ENCODE measurements at places on chromosomes 5 and 9.

DNA sequence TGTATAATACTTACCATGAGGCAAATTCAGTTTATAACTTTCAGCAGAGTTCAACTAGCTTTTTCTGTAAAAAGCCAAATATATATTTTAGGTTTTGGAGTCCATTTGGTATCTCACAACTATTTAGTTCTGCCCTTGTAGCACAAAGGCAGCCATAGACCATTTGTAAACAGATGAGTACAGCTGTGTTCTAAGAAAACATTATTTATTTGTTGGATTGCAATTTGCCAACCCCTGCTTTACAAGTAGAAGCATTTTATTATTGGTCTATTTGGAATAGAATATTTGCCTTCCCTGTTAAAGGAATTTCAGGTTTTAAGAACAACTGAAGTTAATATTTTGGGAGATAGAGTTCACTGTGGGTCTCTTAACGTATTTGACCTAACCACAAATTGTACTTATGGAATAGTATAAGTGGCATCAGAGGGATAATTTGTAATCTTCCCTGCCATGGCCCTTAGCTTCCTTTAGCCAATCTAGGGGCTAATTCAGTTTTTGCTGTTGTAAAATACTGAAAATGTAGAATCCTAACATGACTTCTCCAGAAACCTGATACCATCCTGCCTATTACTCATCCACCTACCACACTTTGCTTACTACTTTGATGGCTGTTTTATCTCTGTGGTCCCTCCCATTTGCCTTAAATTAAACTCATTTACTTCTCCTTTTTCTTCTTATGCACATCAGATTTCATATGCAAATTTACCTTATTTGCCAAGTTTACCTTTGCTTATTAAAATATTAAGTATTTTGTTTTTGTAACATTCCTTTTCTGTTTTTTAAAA, 109.2 kb downstream of the DMXL1 start:
- H3K27ac ChIP-seq: no peak overlapping the region
- H3K4me3 ChIP-seq: no peak overlapping the region

GRCh38 chr5:63233911-63234310, 655.3 kb downstream of the LRRC70 start:
- H3K4me3 ChIP-seq: no peak overlapping the region
- H3K27ac ChIP-seq: no peak overlapping the region
- no peak for DNase-seq
- no peaks in the 10 kb centered on the region for H3K27me3 ChIP-seq
- H3K36me3 ChIP-seq: no peaks in the 10 kb centered on the region

GRCh38 chr5:40224421-40224820, 455.3 kb upstream of the PTGER4 start:
- peak overlapping the region; percentile 82 for H3K27ac ChIP-seq
- peaks cover 2% of the 10 kb centered on the region for H3K36me3 ChIP-seq
- peaks cover 51% of the 10 kb centered on the region for H3K4me1 ChIP-seq
- DNase-seq: no peak
- H3K27me3 ChIP-seq: no peaks in the 10 kb centered on the region

DNA sequence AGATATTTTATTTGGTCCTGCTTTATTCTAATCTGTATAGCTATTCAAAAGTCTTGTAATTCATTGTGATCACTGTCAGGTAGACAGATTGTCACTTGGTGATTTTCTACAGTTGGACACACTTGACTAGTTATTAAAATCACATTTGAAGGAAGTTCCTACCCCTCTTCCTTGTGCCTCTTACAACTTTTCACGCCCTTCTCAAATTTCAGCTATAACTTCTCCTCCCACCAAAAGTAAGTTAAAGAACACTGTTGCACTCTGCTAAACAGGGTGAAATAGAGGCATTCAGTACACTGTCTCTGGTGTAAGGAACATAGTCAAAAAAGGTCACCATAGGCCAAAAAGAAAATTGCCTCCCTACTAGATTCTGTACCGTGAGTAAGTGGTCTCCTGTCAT, 142.1 kb upstream of the POU5F2 start:
- H3K27ac ChIP-seq: no peak overlapping the region
- H3K27me3 ChIP-seq: no peaks in the 10 kb centered on the region
- H3K4me1 ChIP-seq: peaks cover 22% of the 10 kb centered on the region
- no peak for DNase-seq

DNA sequence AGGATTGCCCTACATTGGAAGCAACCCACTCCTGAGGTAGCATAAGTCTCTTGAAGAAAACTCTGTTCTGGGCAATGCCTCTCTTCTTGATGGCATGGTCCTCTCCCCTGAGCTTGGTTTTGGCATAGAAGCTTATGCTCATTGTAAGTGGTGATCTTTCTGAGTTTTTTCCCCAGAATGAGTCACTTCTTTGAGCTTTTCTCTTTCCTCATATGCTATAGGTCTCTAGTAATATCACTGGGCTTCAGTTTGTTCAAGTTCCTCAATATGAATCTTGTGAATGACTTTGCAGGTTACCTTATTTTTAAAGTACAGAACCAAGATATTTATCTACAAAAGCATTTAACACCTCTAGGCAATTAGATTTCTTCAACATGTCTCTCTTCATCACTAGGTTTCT, 76.5 kb upstream of the ATG10 start:
- no peak overlapping the region for H3K4me3 ChIP-seq
- H3K27ac ChIP-seq: no peak overlapping the region

DNA sequence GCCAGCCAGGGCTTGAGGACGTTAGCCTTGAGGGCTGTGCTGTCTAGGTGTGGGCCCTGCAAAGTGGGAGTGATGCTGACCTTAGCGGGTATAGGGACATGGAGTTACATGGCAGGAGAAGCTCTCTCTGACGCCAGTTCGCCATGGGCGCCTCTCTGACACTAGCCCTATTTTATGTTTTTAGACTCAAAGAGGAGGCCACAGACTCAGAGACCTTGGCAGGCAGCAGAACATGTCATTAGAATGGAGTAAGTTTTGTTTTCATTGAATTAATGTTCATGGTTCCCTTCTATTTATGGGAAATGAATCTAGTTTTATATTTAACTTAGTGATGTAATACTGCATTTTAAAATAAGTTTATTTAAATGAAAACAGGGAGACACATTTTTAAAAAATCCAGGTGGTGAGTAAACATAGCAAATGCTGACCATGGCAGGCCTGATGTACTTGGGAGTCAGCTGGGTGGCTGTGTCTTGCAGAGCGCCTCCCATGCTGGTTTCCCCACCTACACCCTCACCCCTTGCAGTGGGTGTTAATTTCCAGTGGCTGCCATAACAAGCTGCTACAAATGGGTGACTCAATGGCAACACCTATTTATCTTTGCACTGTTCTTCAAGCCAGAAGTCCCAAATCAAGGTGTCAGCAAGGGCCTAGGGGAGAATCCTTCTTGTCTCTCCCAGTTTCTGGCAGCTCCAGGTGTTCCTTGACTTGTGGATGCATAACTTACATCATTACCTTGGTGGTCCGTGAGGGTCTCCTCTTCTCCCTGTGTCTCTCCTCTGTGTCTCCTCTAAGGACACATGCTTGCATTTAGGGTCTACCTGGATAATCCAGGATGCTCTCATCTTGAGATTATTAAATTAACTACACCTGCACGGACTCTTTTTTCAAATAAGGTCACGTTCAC, 25.6 kb upstream of the GFPT2 start:
- no peaks in the 10 kb centered on the region for H3K27me3 ChIP-seq
- no peak for DNase-seq
- H3K4me1 ChIP-seq: no peaks in the 10 kb centered on the region

DNA sequence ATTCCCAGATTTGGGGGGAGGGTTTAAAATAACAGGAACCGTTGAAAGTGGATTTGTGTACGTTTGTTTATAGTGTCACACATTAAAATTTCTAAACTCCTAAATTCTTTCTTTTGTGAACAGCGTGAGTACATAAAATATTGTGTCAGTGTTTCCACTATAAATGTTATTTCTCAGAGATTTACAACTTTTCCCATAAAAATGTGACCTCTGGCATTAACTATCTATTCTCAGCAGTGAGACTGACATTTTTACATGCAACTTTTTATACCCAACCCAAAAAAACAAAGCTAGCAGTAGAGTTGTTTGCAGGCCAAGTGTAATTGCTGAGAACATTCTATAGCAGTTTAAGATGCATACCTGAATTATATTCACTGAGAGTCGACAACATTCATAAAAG, 757.0 kb upstream of the ADAMTS16 start:
- no peaks in the 10 kb centered on the region for H3K4me1 ChIP-seq
- no peak overlapping the region for H3K27ac ChIP-seq
- H3K36me3 ChIP-seq: no peaks in the 10 kb centered on the region
- peaks cover 1% of the 10 kb centered on the region for H3K27me3 ChIP-seq
- no peak for DNase-seq

DNA sequence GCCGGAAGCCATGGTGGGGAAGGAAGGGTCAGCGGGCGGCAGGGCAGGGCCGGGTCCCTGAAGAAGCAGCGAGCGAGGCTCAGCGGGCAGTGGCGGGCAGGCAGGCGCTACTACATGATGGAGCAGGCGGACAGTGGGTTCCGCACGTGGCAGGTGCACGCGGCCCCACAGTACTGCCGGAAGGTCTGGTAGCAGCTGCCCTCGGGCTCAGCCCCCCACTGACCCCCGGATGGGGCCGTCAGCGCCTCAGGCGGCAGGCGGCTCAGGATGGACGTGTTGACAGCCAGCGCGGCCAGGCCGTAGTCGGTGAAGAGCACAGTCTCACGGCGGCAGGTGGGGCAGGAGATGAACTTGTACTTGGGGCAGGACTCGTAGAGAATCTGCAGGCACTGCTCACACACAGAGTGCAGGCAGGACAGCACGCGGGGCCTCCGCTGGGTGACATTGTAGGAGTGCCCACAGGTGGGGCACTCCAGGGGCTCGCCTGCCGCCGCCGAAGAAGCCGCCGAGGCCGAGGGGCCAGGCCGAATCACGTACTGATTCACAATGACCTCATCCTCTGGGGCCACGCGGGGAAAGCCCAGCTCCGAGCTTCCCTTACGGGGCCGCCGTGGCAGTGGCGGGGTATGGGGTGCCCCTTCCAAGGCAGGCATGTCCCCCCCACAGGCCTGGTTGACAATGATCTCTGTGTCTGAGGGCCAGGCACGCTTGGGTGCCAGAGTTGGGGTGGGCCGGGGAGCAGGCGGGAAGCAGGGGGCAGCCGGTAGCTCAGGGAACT, 1.5 kb downstream of the RNF208 start:
- peaks cover 8% of the 10 kb centered on the region for H3K4me1 ChIP-seq
- peak overlapping the region; percentile 34 for H3K4me3 ChIP-seq
- H3K27me3 ChIP-seq: no peaks in the 10 kb centered on the region
- DNase-seq: no peak

DNA sequence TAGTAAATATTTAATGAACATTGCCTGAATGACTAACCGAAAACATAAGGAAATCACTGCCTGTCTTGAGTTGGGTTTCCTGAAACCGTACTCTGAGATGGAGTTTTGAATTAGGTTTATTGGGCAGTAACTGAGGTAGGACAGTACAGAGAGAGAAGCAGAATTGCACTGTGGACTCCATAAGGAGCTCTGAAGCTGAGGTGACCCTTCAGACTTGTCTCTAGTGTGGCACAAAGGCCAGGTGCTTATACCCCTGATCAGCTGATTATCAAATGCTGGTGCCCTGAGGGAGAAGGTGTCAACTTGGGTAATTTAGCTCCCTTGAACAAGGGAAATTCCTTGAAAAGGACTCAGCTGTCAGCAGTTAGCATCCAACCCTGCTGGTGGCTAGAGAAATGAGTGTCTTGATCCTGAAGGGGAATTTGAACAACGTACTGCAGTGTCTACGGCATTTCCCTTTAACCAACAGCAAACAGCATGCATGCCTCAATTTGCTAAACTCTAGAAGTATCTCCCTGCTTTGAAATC, 135.0 kb upstream of the SMARCA2 start:
- no peaks in the 10 kb centered on the region for H3K36me3 ChIP-seq
- peaks cover 28% of the 10 kb centered on the region for H3K4me1 ChIP-seq
- H3K27me3 ChIP-seq: peaks cover 11% of the 10 kb centered on the region
- H3K27ac ChIP-seq: no peak overlapping the region
- H3K4me3 ChIP-seq: no peak overlapping the region
- peak; percentile 29 for DNase-seq

DNA sequence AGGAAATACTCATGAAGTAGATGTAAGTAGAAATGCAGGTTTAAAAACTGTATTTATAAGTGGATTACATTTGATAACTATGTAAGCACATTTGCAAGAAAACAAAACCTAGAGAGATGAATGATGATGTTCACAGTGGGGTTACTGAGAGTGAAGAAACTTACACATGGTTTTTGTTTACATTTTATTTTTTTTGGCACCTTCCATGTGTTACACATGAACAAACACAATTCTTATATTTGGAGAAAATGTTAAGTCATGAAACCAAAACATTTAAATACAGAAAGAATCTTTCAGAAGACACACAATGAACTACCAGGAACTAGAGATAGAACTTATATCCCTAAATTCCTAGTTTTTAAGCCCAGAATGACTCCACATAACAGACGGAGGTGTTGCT, 51.5 kb upstream of the SPATA31E1 start:
- H3K4me1 ChIP-seq: no peaks in the 10 kb centered on the region
- H3K27me3 ChIP-seq: peaks cover 14% of the 10 kb centered on the region
- no peak for DNase-seq
- no peaks in the 10 kb centered on the region for H3K36me3 ChIP-seq

DNA sequence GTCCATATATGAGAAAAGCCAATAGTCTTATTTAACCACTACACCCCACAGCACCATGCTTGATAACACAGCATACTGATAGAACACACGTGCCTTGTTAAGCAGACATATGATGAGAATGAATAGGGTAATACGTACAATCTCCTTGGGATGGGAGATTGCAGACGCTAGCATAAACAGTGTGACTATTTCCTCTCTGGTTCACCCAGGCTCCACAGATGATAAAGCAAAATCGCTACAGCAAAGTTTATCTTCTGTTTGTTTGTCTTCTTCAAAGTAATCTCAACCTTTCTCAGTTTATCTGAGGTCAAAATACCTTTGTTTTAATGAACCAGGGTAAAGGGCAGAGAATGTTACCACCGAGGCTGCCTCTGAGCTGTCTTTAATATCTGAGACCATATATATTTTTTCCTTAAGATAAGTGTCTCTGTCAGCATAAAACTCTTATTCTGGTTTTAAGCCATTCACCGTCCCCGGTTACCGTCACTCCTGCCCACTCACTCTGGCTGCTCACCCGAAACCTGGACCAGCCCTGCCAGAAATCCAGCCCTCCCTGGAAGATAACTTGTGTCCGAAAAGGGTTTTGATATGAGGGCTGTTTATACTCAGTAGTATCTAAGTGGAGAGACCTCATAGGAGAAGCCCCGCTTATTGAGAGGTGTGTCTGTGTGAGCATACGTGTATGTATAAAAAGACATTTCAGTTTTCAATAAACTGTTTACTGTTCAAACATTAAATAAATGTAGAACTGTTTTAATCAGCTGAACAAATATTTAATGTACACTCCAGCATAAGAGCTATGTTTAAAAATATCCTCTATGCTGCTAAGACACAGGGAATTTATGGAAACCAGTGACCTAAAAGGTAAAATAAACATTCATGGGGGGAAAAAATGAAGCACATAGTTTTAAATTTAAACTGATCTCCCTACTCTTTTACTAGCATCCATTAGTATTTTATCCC, 465.4 kb downstream of the RASEF start:
- DNase-seq: no peak
- H3K4me3 ChIP-seq: no peak overlapping the region
- no peak overlapping the region for H3K27ac ChIP-seq
- no peaks in the 10 kb centered on the region for H3K4me1 ChIP-seq

GRCh38 chr5:59390074-59390659, 503.4 kb downstream of the PDE4D start:
- H3K4me3 ChIP-seq: no peak overlapping the region
- H3K36me3 ChIP-seq: no peaks in the 10 kb centered on the region
- H3K27me3 ChIP-seq: peaks cover 4% of the 10 kb centered on the region
- DNase-seq: peak; percentile 19
- H3K4me1 ChIP-seq: no peaks in the 10 kb centered on the region

- peaks cover 3% of the 10 kb centered on the region for H3K27me3 ChIP-seq
- no peaks in the 10 kb centered on the region for H3K4me1 ChIP-seq
- no peak for DNase-seq
Measured at GRCh38 chr5:168477060-168477459, 9.2 kb upstream of the RARS1 start.

Data from activated CD8-positive, alpha-beta T cell treated with anti-CD3 and anti-CD28 coated beads for 36 hours (primary cell).